ENCODE measurements at places on chromosomes 5 and 9. TPM values are rescaled to one million over a fixed set of nuclear protein-coding genes. Genes with fewer than 3 reads are reported as not detected.

DNA sequence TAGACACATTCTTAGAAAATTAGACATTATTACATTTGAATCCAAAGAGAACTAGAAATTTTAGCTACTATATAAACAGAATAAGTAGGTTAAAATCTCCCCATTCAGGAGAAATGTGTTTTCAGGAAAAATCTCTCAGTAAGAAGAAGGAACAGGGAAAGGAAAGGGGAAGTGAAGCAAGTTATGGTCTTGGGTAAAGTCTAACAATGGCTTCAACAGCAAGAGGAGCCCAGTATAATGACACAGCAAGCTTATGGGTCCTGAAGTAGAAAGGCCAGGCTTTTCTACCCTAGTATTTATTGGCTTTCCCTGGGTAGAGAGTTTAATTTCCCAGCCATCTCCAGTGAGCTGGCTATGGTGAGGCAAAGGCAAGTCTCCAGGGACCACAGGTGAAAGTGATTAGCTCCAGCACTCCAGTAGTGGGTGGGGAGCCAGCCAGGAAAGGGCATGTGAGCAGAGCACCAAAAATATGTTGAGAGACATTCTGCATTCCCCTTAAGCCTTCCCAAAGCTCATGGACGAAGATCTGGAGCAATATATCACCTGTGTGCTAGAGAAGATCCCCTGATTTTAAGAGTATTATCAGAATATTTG, 981.7 kb downstream of the NR2F1-AS1 start:
- DNase-seq, result no peak

DNA sequence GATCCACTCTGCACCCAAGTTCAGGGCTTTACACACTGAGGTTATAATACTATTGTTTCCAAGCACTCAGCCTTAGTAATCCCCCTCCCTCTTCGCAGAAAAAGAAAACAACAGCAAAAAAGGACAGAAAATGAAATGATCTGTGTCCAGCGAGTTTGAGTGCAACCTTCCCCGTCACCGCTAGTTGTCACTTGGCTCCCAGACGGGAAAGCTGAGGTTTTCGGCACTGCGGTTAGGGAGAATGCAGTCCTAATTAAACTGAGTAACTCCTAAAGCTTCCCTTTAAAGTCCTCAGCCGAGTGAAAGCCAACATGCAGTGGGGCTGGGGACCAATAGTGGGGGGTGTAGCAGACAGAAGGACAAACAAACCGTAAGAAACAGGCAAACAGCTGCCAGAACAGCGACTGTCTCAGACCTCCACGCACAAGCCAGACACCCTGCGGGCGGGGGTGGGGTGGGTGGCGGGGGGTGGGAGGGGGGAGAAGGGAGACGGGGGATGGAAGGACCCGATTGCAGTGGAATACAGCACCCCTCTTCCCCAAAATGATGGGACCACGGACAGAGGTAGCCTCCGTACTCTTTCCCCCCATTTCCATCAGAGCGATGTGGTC, 680 bp downstream of the GLRA1 start:
- no peak for DNase-seq

DNA sequence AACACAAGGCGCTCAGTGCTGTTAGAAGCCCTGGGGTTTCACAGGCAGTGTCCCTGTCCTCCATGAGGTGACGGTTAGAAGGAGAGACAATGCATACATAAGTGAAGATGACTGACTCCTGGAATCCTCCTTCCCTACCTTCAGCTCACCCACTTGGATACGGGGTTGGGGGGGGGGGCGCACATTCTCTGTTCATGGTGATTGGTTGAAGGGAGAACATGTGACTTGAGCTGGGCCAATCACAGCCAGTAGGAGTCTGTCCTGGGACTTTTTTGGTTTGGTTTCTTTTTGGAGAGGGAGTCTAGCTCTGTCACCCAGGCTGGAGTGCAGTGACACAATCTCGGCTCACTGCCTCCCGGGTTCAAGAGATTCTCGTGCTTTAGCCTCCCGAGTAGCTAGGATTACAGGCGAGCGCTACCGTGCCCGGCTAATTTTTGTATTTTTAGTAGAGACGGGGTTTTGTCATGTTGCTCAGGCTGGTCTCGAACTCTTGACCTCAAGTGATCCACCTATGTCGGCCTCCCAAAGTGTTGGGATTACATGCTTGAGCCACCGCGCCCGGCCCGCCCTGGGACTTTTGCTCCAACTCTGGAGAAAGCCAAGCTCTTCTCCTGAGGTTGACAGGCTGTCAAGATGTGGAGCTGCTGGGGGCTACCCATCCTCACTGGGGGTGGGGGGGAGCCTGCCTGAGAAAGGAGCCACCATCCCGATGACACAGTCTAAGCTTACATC, 30.8 kb downstream of the SH3PXD2B start:
- DNase-seq, result no peak

- peak; percentile 42 for DNase-seq
Observed at GRCh38 chr5:72817076-72817481, 618 bp downstream of the TNPO1 start.

The IL4 gene
- not detected for total RNA-seq

The PCDHGA12 gene
- total RNA-seq, result 7.8 TPM

All from urinary bladder (tissue), 4 donors.